ENCODE measurements at places on chromosomes 11 and 22.
A peak's percentile ranks its signal among the peaks of the same experiment; 100 is the strongest.

DNA sequence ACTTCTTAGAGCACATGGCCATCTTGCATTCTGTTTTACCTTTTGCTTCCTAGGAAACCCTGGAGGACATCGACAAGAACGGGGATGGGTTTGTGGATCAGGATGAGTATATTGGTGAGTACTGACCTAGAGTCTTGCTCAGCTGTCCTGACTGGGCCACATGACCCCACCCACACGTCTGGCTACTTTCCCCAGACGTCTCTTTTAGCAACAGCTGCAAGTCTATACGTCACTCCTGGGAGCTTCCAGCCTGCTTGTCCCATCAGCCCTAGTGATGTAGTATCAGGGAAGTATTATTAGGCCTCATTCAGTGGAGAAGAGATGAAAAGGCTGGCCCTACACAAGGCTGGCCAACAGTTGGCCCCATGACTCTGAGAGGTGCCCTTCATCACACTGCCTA lies 9.6 kb downstream of the RCN1 start:
- DNase-seq, result no peak

GRCh38 chr11:68996376-68997123 lies 15.8 kb upstream of the MRGPRD start:
- no peak for DNase-seq

- no peak for DNase-seq
Observed at GRCh38 chr11:3877364-3878257, 22.1 kb downstream of the STIM1 start.

- no peak for DNase-seq
Observed at GRCh38 chr22:46996595-46997310, 234.3 kb downstream of the TBC1D22A start.

DNA sequence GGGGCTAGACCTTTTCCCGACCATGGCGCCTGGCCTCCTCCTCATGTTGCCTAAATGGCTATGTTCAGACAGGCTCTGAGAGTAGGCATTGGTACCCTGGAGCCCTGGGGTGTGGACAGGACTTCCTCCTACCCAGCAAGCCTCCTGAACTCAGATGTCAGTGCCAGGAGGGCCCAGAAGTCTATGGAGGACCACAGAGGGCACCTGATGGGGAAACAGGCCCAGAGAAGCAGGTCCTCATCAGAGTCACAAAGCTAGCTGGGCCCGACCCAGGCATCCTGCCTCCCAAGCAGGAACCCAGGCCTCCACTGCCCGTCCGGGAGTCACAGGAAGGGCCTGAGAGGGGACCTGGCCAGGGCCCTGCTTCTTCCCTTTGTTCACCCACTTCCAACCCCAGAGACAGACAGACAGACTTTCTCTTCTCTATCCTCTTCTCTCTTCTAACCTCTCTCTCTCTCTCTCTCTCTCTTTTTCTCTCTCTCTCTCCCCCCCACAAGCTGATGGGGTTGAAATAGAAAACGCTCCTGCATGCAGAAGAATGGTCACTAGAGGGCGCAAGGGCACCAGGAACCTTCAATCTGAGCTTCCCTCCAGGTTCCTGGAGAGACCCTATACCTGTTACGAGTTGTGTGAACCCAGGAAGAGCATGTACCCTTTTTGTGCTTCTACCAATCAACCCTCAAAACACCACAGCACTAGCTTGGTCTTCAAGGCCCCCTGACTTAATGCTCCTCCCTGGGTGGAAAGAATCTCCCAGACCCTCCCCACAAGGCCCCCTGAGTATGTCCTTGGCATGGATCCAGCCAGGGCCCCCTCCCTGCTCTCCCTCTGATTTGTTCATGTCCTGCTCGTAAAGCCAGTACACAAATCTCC lies 27.1 kb downstream of the ARAP1 start:
- DNase-seq, result peak; percentile 69

GRCh38 chr11:102882389-102883024 lies 7.7 kb upstream of the MMP12 start:
- DNase-seq, result no peak

- DNase-seq, result no peak
Observed at GRCh38 chr11:132992838-132993631, 539.3 kb downstream of the OPCML start.

GRCh38 chr11:33976495-33977199 lies 74.9 kb upstream of the CAPRIN1 start:
- no peak for DNase-seq

GRCh38 chr11:80362563-80363340 lies 921.9 kb upstream of the TENM4 start:
- DNase-seq, result no peak

DNA sequence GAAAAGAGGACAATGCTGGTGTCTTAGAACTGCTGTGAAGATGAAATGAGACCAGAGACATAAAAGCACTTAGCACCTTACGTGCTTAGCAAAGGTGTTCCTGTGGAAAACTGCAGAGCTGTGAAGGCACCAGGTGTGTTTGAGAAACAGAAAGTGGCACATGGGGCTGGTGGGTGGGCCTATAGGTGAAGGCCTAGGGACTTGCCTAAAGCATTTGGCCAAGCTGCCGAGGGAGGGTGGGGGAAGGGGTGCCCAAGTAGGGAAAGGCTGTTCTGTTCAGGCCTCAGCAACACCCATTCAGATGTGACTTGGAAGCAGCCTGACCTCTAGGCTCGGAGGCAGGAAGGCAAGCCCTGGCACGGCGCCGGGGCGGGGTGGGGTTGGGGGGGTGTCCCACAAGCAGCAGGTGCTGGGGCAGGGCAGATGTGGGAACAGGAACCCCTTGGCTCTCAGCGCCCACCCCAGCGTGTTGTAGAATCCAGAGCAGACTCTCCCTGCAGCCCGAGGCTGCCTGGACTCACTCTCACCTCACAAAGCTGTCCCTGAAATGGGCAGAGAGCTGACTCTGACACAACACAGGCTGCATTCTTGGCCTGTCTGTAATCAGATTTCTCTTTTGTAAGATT lies 366.7 kb upstream of the NARS2 start:
- no peak for DNase-seq

- DNase-seq, result no peak
Observed at GRCh38 chr22:17699696-17700340, 61.3 kb downstream of the BCL2L13 start.

- no peak for DNase-seq
Observed at GRCh38 chr11:1835671-1836010, 851 bp downstream of the SYT8 start.

Measured in activated T-cell treated with anti-CD3 and anti-CD28 coated beads for 1 hour (primary cell).